ENCODE measurements at places on chromosomes 5 and 9. TPM values are rescaled to one million over a fixed set of nuclear protein-coding genes. Genes with fewer than 3 reads are reported as not detected.

GRCh38 chr5:151406322-151406947 is 41.0 kb upstream of the SLC36A1 start:
- H3K27ac ChIP-seq, result no peak overlapping the region
- no peak overlapping the region for H3K4me3 ChIP-seq
- no peak for DNase-seq
- H3K4me1 ChIP-seq, result no peaks in the 10 kb centered on the region
- H3K36me3 ChIP-seq, result no peaks in the 10 kb centered on the region

GRCh38 chr5:157670662-157671591 is at the start of gene C5orf52:
TSS of gene C5orf52 (plus strand) at chr5:157671533. CDS start at chr5:157671615, 82 bp downstream.
- H3K36me3 ChIP-seq, result no peaks in the 10 kb centered on the region
- H3K4me1 ChIP-seq, result peaks cover 2% of the 10 kb centered on the region
- peak; percentile 51 for DNase-seq
- H3K27ac ChIP-seq, result no peak within 1 kb of the TSS
- H3K27me3 ChIP-seq, result no peaks in the 10 kb centered on the region

GRCh38 chr9:79115176-79115575 is 456.6 kb upstream of the TLE4 start:
- H3K27me3 ChIP-seq, result no peaks in the 10 kb centered on the region
- H3K4me1 ChIP-seq, result no peaks in the 10 kb centered on the region
- H3K4me3 ChIP-seq, result no peak overlapping the region
- H3K36me3 ChIP-seq, result no peaks in the 10 kb centered on the region
- DNase-seq, result no peak

DNA sequence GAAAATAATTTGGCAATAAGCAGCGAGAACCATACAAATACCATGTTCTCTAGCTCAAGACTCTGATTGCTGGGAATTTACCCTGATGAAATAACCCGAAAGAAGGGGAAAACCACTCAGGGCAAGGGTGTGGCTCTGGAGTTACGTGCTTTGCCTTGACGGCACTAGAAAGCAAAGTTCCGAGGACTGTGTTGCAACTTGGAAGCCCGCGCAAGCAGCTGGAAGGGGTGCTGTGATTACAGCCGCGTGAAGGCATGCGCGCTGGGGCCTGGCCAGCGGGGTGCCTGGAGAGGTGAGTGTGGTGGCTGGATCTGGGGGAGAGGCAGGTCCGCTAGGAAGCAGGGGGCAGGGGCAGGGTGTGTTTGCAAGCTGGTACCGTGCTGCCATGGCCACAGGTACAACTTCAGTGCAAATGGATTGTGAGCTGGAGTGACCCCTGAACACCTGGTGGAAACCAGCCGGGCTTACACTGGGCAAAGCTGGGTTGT is 52.6 kb upstream of the CNOT6 start:
- DNase-seq, result no peak
- H3K27me3 ChIP-seq, result no peaks in the 10 kb centered on the region
- no peak overlapping the region for H3K27ac ChIP-seq

DNA sequence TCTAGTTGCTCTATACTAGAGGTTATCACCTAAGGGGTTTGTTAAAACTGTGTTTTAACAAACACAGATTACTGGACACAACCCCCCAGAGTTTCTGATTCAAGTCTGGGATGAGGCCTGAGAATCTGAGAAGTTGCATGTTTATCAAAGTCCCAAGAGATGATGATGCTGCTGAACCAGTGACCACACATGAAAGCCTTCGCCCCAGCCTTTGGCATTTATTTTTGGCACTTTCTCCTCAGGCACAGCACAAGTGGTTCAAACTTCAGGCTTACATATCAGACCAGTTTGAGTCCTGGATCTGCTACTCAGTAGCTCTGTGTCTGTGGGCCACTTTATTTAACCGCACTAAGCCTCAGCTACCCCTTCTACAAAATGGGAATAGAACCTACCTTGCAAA is 407.2 kb upstream of the PIK3R1 start:
- no peaks in the 10 kb centered on the region for H3K36me3 ChIP-seq
- no peaks in the 10 kb centered on the region for H3K4me1 ChIP-seq
- DNase-seq, result peak; percentile 42
- peak overlapping the region; percentile 33 for H3K27ac ChIP-seq
- H3K27me3 ChIP-seq, result no peaks in the 10 kb centered on the region

GRCh38 chr5:61667525-61668218 is 335.6 kb downstream of the ZSWIM6 start:
- H3K36me3 ChIP-seq, result no peaks in the 10 kb centered on the region
- no peaks in the 10 kb centered on the region for H3K27me3 ChIP-seq

GRCh38 chr5:123610665-123611405 is 98.9 kb downstream of the CSNK1G3 start:
- DNase-seq, result no peak
- H3K27me3 ChIP-seq, result no peaks in the 10 kb centered on the region

DNA sequence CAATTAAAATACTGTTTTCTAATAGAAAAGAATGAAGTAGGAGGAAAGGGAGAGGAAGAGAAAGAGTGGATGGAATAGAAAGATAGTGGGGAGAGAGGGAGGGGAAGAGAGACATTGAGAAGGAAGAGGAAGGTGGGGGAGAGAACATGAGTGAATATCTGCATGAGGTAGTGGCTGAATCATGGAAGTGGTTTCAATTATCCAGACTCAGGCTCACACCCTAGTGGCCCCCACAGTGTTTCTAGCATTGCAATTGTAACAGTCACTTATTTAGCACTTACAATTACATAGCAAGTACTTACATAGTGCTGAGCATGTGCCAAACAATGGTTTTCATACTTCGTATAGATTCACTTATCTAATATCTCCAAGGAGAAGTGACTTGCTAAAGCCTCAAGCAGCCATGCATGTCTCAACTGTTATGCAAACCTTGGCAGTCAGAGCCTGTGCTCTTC is 72.7 kb downstream of the CAST start:
- no peak for DNase-seq
- no peaks in the 10 kb centered on the region for H3K36me3 ChIP-seq
- H3K4me3 ChIP-seq, result no peak overlapping the region
- H3K4me1 ChIP-seq, result no peaks in the 10 kb centered on the region
- no peak overlapping the region for H3K27ac ChIP-seq

DNA sequence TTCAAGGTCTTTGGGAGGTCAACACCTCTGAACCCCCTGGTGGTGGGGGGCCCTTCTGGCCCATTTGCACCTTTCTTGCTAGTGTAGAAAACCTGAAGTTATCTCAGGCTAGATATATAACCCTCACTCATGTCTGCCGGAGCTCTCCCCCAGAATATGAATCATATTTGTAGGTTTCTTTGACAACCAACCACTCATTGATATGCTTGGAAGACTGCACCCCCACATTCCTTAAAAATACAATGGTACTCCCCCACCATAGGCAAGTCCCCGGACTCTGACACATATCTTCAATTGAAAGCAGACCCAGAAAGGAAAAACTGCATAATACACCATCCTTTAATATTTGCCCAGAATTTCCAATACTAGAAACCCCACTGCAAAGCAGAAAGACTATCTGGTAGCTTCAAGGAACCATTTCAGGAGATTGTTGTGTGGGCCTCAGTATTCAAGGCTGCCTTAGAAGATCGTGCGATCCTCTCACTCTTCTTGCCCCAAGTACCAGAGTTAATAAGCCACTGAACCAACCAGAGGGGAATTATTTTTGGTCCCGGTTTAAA is 978 bp upstream of the UBE2B start:
- DNase-seq, result no peak
- H3K4me3 ChIP-seq, result peak overlapping the region; percentile 97
- H3K27me3 ChIP-seq, result no peaks in the 10 kb centered on the region
- H3K36me3 ChIP-seq, result peaks cover 13% of the 10 kb centered on the region
- H3K27ac ChIP-seq, result peak overlapping the region; percentile 100
- H3K4me1 ChIP-seq, result peaks cover 10% of the 10 kb centered on the region

GRCh38 chr9:114405294-114406034 is 17.7 kb upstream of the AKNA start:
- H3K4me1 ChIP-seq, result no peaks in the 10 kb centered on the region
- H3K4me3 ChIP-seq, result no peak overlapping the region
- H3K36me3 ChIP-seq, result no peaks in the 10 kb centered on the region
- peak; percentile 82 for DNase-seq

- H3K36me3 ChIP-seq, result no peaks in the 10 kb centered on the region
- no peak overlapping the region for H3K4me3 ChIP-seq
- H3K27me3 ChIP-seq, result no peaks in the 10 kb centered on the region
- DNase-seq, result no peak
- no peaks in the 10 kb centered on the region for H3K4me1 ChIP-seq
- no peak overlapping the region for H3K27ac ChIP-seq
These were observed 14.2 kb downstream of the ANXA1 start for GRCh38 chr9:73165911-73166310.

DNA sequence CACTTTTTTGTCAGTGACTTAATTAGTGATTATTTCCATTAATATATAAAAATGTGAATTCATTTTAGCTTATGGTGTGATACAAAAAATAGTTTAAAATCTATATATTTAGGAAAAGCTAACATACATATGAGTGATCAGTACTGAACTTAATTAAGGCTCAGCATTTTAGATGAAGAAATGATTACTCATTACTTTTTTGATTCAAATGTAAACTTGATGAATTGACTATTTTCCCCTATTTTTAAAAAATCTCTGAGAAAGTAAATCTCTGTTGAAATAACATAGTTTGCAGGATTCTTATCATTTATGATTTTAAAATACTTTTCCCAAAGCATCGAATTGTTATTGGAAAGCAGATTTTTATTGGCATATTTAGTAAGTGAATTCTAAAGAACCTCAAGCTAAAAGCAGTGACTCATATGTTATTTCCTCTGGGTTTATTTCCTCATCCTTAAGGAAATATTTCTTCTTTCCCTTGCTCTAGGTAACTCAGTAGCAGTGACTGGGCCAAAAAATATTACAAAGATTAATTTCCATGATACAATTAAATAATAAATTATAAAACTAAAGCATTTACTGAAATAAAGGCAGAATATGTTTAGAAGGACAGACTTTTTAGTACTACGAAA is 290.6 kb downstream of the FER start:
- H3K36me3 ChIP-seq, result no peaks in the 10 kb centered on the region
- H3K4me1 ChIP-seq, result no peaks in the 10 kb centered on the region
- no peak overlapping the region for H3K27ac ChIP-seq
- no peak for DNase-seq
- no peak overlapping the region for H3K4me3 ChIP-seq

DNA sequence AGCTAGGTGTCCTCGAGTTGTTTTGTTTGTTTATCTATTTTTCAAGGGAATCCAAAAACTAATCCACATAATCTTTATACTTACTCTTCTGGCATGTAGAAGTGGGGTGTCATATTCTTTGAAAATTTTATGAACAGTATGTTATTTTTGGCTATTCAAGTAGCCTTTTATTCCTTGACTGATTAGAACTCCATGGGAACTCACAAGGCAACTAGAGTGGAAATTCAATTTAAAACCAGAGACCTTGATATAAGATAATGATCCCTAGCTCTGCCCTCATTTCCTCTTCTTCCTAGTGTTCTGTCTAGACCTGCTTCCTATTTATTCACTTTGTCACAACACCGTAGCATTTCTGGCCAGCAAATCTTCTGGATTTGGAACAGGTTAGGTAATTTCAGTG is 1123.7 kb upstream of the C9orf72 start:
- no peaks in the 10 kb centered on the region for H3K4me1 ChIP-seq
- no peaks in the 10 kb centered on the region for H3K27me3 ChIP-seq
- H3K36me3 ChIP-seq, result no peaks in the 10 kb centered on the region
- no peak for DNase-seq
- no peak overlapping the region for H3K4me3 ChIP-seq

DNA sequence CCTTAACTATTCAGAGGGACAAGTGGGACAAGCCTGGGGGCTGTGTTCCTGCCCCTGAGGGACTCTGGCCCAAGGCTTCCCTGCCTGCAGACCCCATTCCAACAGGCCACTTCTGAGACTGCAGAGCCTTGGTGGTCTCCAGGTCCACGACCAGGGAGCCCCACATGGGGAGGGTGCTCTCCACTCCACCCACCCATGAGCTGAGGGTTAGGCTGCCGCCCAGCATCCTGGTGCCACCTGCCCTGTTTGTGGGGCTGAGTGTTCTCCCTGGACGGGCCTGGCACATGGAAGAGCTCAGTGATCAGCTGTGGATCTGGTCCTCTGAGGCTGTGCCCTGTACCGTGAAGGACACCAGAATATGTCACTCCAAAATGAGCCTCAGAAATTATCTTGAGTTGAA is 2.5 kb upstream of the ABO start:
- no peak overlapping the region for H3K4me3 ChIP-seq
- no peak for DNase-seq
- H3K36me3 ChIP-seq, result no peaks in the 10 kb centered on the region
- H3K27me3 ChIP-seq, result no peaks in the 10 kb centered on the region
- no peaks in the 10 kb centered on the region for H3K4me1 ChIP-seq

DNA sequence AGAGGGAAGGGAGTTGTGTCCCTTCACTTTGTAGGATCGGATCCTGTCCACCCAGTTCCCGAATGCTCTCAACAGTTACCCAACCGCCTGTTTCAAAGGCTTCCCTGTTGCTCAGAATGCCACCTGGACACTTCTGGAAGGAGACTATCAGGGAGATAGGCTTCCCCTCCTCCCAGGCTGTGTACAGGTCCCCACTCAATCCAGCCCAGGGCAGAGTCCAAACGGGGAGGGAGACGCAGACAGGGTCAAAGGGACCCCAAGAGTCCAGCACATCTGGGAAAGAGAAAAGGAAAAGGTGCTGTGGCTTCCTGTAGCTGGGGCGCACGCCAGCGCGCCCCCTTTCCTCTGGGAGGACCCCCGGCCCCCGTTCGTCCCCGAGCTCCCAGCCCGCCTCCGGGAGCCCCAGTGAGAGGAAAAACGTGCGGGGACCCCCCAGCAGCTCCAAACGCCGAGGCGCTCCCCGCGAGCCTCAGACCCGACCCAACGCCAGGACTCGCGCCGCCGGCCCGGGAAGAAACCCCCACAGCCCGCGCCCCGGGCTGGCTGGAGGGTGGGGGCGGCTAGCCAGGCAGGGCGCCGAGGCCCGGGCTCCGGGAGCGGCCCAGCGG is 640 bp downstream of the SURF4 start:
- no peaks in the 10 kb centered on the region for H3K27me3 ChIP-seq
- H3K36me3 ChIP-seq, result peaks cover 5% of the 10 kb centered on the region
- H3K27ac ChIP-seq, result peak overlapping the region; percentile 96
- H3K4me1 ChIP-seq, result peaks cover 40% of the 10 kb centered on the region
- peak overlapping the region; percentile 98 for H3K4me3 ChIP-seq

DNA sequence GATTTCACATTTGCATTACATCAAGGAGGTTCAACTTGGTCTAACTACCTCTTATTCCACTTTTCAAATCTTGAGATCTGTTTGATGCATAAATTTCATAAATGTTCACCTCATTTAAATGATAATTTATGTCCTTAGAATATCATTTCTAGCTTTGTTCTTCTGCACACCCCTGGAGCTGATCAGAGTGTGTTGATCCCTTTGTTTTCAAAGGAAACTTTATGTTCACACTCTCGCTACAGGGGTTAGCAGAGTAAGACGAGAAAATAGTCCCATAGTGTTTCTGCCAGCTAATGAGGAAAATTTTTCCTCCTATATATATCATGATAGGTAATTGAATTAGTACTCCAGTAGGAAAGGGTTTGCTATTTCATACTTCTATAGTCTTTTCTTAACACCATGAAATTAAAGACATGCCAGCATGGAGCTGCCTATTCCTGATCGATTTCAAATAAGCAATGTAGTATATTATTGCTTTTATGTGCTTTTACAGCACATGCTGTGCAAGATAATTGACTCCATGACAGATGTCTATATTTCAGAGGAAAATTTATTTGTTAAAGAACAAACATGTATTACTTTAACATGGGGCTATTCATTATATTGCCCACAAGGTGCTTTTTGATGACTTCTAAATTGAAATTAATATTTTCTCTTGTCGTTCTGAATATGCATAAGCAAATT is 4.8 kb upstream of the PAM start:
- no peak overlapping the region for H3K4me3 ChIP-seq
- DNase-seq, result no peak
- no peaks in the 10 kb centered on the region for H3K27me3 ChIP-seq
- no peaks in the 10 kb centered on the region for H3K36me3 ChIP-seq
- H3K27ac ChIP-seq, result no peak overlapping the region
- no peaks in the 10 kb centered on the region for H3K4me1 ChIP-seq

The BARHL1 gene
- not detected for total RNA-seq

The LOX gene
- 0.97 TPM for total RNA-seq

The CCDC69 gene
- total RNA-seq, result 27.0 TPM

The PGM5 gene
- 3.4 TPM for total RNA-seq

All from right lobe of liver (tissue), 6 donors.